Trophoblast cell (in vitro differentiated cells and primary cell): ENCODE measurements at places on chromosomes 7 and 10.
A peak's percentile ranks its signal among the peaks of the same experiment; 100 is the strongest.

DNA sequence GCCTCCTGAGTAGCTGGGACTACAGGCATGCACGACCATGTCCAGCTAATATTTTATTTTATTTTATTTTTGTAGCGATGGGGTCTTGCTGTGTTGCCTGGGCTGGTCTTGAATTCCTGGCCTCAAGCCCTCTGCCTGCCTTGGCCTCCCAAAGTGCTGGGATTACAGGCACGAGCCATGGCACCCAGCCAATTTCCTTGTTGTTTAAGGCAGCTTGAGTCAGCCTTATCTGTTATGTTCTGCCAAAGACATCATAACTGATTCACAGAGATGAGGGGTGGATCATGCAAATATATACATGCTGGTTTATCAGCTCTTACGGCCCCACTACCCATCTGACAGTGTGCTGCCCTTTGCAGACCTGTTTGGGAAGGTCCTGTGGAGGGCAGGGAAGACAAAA, 826.7 kb downstream of the TYW1 start:
- no peak for DNase-seq

GRCh38 chr10:5034588-5034987, 30.9 kb upstream of the AKR1C2 start:
- DNase-seq: no peak

DNA sequence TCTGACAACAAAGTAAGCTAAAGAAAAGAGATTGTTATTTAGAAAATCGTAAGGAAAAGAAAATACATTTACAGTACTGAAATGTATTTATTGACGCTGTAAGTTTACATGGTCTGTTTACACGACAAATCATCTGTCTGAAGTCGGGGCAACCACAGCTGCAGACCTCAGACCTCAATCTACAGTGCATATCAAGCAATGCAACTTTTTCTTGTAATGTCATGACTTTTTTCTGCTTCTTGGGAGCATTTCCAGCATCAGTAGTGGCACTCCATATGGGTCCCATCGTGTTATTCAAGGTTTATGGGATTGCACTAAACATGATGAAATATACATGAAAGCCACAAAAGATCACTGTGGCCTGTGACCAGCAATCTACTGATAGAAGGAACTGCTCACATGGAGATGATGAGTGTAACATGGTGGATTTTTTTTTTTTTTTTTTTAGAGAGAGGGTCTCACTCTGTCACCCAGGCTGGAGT, 77.1 kb downstream of the MTPN start:
- no peak for DNase-seq

DNA sequence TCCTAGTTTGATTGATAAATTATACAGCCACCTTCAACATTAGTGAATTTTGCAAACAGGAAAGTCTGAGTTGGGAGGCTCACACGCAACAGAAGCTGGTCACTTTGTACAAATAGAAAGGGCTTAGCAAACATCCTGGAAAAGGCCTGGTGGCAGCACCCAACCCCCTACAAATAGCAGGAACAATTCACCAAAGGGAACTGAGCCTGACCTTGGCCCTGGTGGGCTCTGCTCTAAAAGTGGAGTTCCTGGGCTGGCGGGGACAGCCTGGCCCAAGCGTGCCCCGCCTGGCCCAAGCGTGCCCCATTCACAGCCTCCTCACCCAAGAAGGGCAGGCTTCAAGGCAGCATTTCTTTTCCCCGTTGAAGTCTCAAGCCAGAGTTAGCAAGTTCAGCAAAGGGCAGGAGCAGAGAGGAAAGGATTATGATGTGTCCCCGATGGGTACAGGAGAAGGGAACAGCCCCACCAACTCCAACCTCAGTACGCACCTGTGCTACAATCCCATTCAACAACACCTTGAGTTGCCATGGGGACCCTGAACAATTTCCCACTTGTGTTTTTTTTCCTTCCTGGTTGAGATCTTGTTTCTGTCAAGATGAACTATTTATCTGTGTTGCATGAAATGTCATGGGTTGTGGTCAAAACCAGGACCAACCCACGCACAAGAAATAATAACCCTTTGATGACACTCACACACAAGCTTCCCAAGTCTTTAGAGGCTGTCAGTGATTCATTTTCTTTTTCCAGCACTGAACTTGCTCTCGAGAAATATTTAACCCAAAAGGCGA, 43.4 kb downstream of the RGS10 start:
- no peak for DNase-seq

GRCh38 chr10:133355991-133356390, 1.8 kb downstream of the FUOM start:
- DNase-seq: no peak

DNA sequence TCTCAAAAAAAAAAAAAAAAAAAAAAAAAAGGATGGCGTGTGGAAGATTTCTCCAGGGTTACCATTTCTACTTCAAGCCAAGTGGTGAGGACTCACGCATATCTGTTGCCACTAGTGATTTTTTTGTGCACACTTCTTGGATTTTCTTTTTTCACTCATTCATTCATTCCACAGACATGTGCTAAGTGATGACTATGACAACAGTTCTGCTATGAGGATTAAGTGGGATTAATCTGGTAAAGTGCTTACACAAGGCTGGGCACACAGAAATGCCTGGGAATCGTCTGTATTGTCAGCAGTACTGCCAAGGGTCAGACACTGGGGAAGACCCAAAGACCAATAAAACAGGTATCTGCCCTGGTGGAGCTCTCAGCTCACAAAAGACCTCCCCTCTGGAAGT, 6.3 kb upstream of the OPN1SW start:
- DNase-seq: no peak

DNA sequence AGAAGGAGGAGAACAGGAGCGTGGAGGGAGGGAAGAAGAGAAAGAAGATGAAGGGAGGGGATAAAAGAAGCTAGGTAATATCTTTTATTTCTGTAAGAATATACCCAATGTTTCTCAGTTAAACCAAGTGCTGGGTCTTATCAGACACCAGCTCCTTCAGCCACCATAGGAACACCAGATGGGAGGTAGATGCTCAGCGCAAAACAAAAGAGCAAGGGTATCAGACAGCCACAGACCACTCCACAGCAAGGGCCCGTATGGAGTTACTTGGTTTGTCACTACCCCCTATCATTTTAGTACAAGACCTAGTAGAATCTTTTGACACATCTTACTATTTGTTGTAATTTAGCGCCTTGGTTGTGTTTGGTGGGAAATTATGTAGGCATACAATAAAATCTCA, 65.9 kb upstream of the FAM133B start:
- DNase-seq: no peak

DNA sequence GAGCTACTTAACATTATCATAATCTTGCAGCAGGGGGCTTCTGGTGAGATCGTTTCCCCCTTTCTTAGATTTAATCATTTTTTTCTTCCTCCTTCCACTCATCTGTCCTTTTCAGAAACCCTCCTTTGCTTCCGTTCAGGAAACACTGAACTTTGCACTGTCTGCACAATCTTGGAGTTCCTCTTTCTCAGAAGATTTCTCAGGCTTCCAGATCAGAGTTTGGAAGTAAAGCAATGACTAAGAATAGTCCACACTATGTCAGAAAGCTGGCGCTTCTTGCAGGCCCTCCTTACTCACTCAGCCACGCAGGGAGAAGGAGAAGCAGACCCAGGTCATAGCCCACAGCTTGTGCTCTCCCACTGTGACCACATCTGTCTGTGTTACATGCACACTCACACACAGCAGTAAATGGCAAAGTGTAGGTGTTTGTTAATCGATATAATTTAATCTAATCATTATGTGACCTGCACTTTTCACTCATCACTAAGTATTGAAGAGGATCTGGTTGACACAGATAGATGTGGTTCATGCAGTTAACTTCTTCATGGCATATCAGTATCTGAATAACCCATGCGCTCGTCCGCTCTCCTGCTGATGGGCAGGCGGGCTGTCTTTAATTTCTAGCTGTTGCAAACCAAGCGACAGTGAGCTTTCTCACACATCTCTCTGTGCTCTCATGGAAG, 30.2 kb downstream of the ALOX5 start:
- DNase-seq: peak; percentile 22

DNA sequence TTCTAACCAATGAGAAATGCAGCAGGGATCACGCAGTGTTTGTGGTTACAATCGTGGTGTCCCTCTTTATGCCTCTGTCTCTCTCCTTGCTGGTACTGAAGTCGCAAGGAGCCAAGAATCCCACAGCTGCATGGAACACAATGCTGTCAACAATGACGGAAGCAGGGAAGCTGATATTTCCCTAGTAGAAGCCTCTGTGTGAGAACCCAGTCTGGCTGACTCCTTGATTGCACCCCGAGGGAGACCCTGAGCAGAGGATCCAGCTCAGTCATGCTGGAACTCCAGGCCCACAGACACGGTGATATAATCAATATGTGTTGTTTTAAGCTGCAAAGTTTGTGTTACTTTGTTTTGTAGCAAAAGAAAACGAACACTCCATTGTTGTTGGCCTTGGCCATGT, 677.9 kb downstream of the PARD3 start:
- no peak for DNase-seq

DNA sequence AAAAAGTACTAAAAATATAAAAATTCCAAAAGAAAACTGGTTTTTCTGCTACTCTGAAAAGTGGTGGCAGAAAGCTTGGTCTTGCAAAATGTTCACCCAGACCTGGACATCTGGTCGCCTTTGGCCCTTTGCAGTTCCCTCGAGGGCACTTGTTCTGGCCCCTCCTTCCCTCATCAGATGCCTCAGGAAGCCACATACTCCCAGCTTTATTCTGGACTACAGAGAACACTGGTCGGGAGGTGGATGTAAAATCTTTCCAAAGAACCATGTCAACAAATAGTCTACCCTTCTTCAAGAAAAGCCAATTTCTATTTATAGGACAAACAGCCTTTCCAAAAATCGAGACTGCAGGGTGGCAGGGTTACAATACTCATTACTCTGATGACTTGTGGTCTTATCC, 726.1 kb downstream of the TNS3 start:
- peak; percentile 68 for DNase-seq

GRCh38 chr7:52146871-52147634, 830.4 kb upstream of the COBL start:
- DNase-seq: no peak

DNA sequence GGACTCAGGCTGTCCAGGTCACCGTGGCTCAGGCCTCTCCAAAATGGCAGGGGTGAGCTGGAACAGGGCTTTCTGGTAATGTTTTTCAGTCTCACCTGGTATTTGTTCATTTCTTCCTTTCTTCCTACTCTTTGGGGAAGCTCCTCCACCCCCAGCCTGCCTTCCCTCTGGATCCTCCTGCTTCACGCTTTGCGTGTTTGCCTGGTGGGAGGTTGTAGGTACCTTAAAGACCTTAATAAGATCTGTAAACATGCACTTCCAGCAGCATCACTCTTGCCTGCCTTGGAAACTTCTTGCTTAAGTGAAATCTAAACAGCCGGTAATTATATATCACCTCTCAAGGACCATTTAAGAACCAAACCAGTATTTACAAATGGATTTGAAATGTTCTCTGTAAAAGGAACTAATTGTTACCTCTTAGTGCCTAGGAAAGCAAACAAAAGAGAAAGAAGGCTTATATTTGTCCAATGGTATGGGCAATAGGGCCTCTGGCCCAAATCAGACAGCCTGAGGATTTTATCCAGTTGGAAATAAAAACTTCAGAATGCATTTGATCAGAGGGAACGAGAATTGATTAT, 339.9 kb downstream of the CCSER2 start:
- DNase-seq: no peak

DNA sequence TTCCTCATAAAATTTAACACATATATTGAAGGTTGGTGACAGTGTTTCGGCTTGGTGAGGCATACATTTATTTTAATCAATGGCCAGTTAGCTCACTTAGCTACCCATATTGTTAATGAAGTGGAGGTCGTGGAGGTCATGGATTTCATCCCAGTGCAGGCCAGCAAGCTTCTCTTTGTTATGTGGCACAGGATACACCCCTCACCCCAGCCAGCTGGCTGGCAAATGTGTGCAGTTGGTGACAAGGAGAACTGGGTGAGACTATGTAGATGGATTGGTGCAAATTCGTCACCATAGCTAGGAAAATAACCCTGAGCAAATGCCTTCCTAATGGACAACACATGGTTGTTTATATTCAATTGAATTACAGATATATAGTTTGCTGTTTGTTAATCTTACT, 50.5 kb upstream of the FOXP2 start:
- no peak for DNase-seq

DNA sequence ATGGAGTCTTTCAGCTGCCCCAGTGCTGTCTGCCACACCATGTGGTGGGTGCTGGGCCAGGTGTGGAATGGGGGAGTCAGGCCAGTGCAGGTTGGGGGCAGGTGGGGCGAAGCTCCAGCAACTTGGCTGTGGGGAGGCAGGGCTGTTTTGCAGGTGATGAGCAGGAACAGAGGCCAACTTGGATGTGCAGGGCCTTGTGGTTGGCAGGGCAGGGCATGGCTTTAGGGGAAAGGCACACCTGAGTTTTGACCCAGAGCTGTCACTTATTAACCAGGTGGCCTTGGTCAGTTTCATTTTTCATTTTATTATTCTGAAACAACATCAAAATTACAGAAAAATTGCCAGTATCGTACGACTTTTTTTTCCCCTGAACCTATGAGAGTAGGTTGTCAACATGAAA, 1.1 kb upstream of the SFTPA2 start:
- DNase-seq: no peak

- no peak for DNase-seq
Observed at GRCh38 chr10:118974951-118975350, 54.6 kb upstream of the NANOS1 start.

DNA sequence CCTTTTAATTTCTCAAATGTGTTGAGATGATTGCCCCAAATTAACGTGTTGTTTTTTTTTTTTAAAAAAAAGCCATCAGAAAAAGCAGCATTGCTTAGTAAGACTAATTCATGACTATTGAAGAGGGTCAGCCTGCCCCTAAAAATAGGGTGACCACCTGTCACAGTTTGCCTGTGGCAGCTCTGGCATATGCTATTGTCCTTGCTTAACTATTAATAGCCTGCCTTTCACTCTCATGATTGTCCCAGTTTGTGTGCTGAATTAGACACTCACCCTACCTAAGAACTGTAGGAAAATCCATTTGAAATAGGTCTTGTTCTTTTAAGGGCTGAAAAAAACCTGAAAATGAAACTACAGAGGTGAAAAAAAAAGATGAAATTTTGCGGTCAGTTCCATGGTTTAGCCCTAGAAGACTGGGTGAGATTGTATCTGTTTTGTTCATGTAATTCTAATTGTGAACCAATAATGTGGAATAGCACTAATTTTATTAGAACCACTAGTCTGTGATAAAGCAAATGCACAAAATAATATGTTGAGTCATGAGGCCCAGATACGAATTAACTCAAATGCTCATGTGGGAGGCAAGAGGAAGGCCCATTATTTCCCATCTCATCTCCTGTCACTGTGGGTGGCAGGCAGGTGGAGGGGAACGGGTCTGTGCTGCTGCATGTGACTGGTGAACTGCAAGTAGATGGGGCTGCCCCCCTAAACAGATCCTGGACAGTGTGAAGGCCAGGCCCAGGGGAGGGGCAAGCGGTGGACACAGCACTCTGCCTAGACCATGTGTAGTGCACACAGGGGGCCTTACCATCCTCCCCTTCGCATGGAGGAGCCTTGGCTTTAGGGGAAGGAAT, 265.4 kb upstream of the NFE2L3 start:
- no peak for DNase-seq

GRCh38 chr7:118289476-118289875, 65.0 kb downstream of the ANKRD7 start:
- no peak for DNase-seq

GRCh38 chr7:30563326-30563942, 31.2 kb upstream of the GARS1 start:
- no peak for DNase-seq

GRCh38 chr7:106203473-106203872, 81.3 kb downstream of the NAMPT start:
- no peak for DNase-seq

- DNase-seq: no peak
Observed at GRCh38 chr10:122798704-122799231, 46.9 kb downstream of the CUZD1 start.
